SJCRH30 (cell line): ENCODE measurements at places on chromosomes 5 and 9. TPM values are rescaled to one million over a fixed set of nuclear protein-coding genes. Genes with fewer than 3 reads are reported as not detected.

The GHR gene
- total RNA-seq, result 31.2 and 34.0 TPM in 2 replicates

The C9orf50 gene
- total RNA-seq, result not detected in 2 replicates

The SLC25A48 gene
- total RNA-seq, result not detected in 2 replicates

The FIBCD1 gene
- total RNA-seq, result 2.8 TPM in 1 of 2 replicates, not detected in the other

The BBLN gene
- total RNA-seq, result 33.6 and 42.7 TPM in 2 replicates

The TNFSF15 gene
- total RNA-seq, result 1.0 and 1.1 TPM in 2 replicates

The GM2A gene
- 1.7 and 2.0 TPM in 2 replicates for total RNA-seq

DNA sequence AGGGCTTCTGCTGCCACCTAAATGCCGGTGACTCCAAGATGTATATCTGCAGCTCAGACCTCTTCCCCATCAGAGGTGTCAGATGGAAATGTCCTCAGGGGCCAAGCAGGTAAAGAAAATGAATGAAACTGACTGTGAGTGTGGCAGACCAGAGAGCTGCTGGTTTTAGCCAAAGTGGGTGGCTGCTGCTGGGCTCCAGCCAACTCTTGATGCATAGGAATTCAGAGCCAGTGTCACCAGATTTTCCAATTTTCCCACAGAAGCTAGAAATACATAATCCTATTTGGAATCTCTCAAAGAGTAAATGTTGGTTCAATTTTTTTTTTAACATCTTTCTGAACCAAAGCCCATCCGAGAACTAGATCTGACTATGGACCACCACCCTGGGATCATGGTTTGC lies 161.2 kb upstream of the SPRY4 start:
- DNase-seq, result no peak
- H3K27me3 ChIP-seq, result no peaks in the 10 kb centered on the region
- H3K27ac ChIP-seq, result no peak overlapping the region
- no peaks in the 10 kb centered on the region for H3K36me3 ChIP-seq
- peaks cover 29% of the 10 kb centered on the region for H3K4me1 ChIP-seq

- H3K27me3 ChIP-seq, result no peaks in the 10 kb centered on the region
- H3K36me3 ChIP-seq, result no peaks in the 10 kb centered on the region
- H3K4me3 ChIP-seq, result no peak overlapping the region
- H3K27ac ChIP-seq, result peak overlapping the region; percentile 34; the same call in 1 of the 2 replicates
These were observed 333.6 kb downstream of the PIK3R1 start for GRCh38 chr5:68548959-68549676.

DNA sequence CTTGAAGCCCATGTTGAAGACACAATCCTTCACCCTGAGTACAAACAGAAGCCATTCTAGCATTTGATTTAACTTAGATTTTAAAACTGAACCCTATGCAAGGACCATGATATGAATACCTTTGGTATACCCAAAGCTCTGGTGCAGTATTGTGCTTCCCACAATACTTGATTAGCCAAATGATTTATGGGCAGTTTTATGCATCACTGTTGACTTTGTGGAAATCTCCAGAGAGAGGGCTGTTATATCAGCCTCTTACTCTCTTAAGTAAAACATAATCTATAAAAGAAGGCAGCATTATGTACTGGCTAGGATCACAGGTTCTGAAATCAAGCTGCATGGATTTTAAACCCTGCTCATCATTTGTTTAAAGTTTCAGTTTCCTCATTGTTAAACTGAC lies 762.8 kb downstream of the EFNA5 start:
- H3K36me3 ChIP-seq, result no peaks in the 10 kb centered on the region
- H3K4me1 ChIP-seq, result no peaks in the 10 kb centered on the region
- no peak overlapping the region for H3K27ac ChIP-seq
- H3K27me3 ChIP-seq, result no peaks in the 10 kb centered on the region
- no peak overlapping the region for H3K4me3 ChIP-seq

GRCh38 chr5:37552161-37552560 lies 173.0 kb downstream of the WDR70 start:
- no peaks in the 10 kb centered on the region for H3K4me1 ChIP-seq
- no peak overlapping the region for H3K27ac ChIP-seq
- H3K27me3 ChIP-seq, result no peaks in the 10 kb centered on the region
- no peaks in the 10 kb centered on the region for H3K36me3 ChIP-seq
- no peak for DNase-seq

GRCh38 chr9:130008538-130008937 lies 34.5 kb downstream of the FNBP1 start:
- no peaks in the 10 kb centered on the region for H3K27me3 ChIP-seq
- DNase-seq, result no peak
- no peaks in the 10 kb centered on the region for H3K4me1 ChIP-seq
- H3K27ac ChIP-seq, result no peak overlapping the region

GRCh38 chr5:163968651-163969050 lies 463.2 kb downstream of the MAT2B start:
- peaks cover 12% of the 10 kb centered on the region for H3K4me1 ChIP-seq
- no peaks in the 10 kb centered on the region for H3K27me3 ChIP-seq
- no peak overlapping the region for H3K4me3 ChIP-seq
- H3K36me3 ChIP-seq, result no peaks in the 10 kb centered on the region
- no peak for DNase-seq

GRCh38 chr9:36961561-36962325 lies 72.3 kb downstream of the PAX5 start:
- H3K27me3 ChIP-seq, result no peaks in the 10 kb centered on the region
- no peaks in the 10 kb centered on the region for H3K4me1 ChIP-seq
- DNase-seq, result no peak
- H3K36me3 ChIP-seq, result no peaks in the 10 kb centered on the region
- no peak overlapping the region for H3K4me3 ChIP-seq
- H3K27ac ChIP-seq, result no peak overlapping the region

DNA sequence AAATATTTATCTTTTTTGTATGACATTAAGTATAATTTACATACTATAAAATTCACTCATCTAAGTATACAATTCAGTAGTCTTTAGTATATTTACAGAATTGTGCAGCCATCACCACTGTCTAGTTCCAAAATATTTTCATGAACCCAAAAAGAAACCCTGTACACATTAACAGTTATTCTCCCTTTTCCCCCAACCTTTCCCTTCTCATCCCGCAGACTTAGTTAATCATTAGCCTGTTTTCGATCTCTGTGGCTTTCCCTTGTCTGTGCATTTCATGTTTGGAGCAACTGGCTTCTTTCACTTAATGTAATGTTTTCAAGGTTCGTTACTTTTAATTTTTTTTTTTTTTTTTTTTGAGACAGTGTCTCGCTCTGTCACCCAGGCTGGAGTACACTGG lies 37.5 kb downstream of the MTREX start:
- no peak for DNase-seq
- peaks cover 72% of the 10 kb centered on the region for H3K36me3 ChIP-seq
- no peak overlapping the region for H3K27ac ChIP-seq
- no peaks in the 10 kb centered on the region for H3K4me1 ChIP-seq

DNA sequence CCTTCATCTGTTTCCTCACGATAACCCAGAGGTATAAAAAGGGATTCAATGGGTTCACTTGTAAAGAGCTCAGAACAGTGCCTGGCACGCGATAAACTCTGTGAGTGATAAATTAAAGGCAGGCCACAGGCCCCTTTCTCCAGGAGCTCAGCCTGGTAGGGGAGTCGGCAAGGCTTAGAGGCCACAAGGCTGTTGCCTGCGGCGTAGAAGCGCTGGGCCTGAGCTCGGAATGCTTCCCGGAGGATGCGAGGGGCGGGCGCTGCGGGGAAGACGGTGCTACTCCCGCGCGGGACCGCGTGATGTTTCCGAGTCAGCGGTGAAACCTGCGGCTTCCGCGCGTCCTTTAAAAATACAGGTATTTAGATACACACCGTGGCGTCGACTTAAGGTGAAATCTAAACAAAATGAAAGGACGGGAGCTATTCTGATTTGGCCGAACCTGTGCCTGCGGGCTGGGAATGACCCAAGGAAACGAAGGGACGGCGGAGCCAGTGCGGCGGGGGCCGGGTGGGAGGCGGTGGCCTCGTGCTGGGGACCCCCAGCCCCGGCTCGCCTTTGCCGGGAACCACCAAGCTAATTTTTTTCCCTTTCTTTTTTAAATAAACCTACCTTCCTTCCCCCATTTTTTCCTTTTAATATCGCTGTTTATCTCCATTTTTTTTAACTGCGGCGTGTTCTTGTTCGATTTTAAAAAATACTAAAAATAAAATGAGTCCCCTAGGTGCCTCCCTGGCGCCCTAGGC lies 6.2 kb downstream of the NKX2-5 start:
- no peaks in the 10 kb centered on the region for H3K27me3 ChIP-seq
- no peak overlapping the region for H3K4me3 ChIP-seq
- no peak for DNase-seq
- H3K36me3 ChIP-seq, result no peaks in the 10 kb centered on the region; the same call in none of the 2 replicates
- H3K27ac ChIP-seq, result no peak overlapping the region
- no peaks in the 10 kb centered on the region for H3K4me1 ChIP-seq

DNA sequence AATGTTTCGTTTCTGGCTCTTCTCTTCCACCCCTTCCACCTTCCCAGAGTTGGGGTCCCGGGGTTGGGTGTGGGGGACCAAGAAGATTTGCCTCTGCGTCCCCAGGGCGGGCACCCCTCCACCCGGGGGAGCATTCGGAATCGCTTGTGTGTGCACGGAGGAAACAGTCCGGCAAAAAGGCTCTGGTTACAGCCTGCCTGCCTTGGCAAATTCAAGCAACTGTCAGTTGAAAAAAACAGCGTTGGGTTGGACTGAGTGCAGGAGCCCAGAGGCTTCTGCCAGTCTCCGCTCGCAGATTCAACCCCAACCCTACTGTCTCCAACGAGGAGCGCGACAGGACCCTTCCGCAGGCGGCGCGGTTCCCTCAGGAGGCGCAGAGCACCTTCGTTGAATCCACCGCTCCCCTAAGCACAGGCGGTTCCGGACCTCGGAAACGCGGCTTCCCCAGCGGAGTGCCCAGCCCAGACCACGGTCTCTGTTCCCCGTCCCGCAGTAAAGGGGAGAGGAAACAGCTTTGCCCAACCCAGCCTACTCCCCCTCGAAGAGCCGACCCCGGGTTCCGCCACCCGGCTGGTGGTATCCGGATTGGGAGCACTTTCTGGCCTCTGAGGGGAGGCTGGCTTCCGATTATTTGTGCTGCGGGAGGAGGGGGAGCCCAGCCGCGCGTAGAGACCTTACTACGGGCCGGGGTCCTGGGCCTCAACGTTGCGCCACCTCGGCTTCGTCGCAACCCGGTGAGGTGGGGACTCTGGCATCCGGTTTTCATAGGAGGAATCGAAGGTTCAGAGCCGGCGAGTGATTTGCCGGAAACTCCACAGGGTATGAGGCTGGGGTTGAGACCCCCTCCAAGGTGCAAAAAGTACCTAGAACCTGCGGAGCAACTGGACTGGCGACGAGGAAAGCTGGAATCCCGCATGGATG lies 9.6 kb downstream of the LHX6 start:
- no peak overlapping the region for H3K27ac ChIP-seq
- H3K27me3 ChIP-seq, result no peaks in the 10 kb centered on the region
- peaks cover 12% of the 10 kb centered on the region for H3K4me1 ChIP-seq
- no peak for DNase-seq
